ENCODE measurements at places on chromosomes 13 and 19. TPM values are rescaled to one million over a fixed set of nuclear protein-coding genes. Genes with fewer than 3 reads are reported as not detected.

WDR87 gene
- not detected for total RNA-seq

CNN1 gene
- 2.3 TPM for total RNA-seq

PTPRS gene
- total RNA-seq = 1,064 TPM

HIPK4 gene
- not detected for total RNA-seq

PNMA8A gene
- total RNA-seq = 14.1 TPM

TMEM59L gene
- total RNA-seq = 92.3 TPM

SYNE4 gene
- total RNA-seq = 2.0 TPM

RBM42 gene
- 78.7 TPM for total RNA-seq

BBC3 gene
- total RNA-seq = 37.0 TPM

CACNG6 gene
- total RNA-seq = 0.74 TPM

KLK3 gene
- not detected for total RNA-seq

OR7A5 gene
- total RNA-seq = not detected

ZNF491 gene
- 26.0 TPM for total RNA-seq

SIGLEC9 gene
- total RNA-seq = not detected

KIR3DL2 gene
- not detected for total RNA-seq

ZNF30 gene
- 7.4 TPM for total RNA-seq

MARK4 gene
- 110 TPM for total RNA-seq

ABHD8 gene
- total RNA-seq = 14.1 TPM

ATP1A3 gene
- total RNA-seq = 650 TPM

Measured in glutamatergic neuron (in vitro differentiated cells).